Thyroid gland (tissue), 4 donors: ENCODE measurements at places on chromosomes 16 and 17. TPM values are rescaled to one million over a fixed set of nuclear protein-coding genes. Genes with fewer than 3 reads are reported as not detected.

- no peaks in the 10 kb centered on the region for H3K36me3 ChIP-seq
- DNase-seq = no peak
- H3K4me3 ChIP-seq = no peak overlapping the region
- H3K27me3 ChIP-seq = no peaks in the 10 kb centered on the region
- H3K4me1 ChIP-seq = no peaks in the 10 kb centered on the region
Observed at GRCh38 chr17:39581071-39581758, 26.5 kb downstream of the NEUROD2 start.

DNA sequence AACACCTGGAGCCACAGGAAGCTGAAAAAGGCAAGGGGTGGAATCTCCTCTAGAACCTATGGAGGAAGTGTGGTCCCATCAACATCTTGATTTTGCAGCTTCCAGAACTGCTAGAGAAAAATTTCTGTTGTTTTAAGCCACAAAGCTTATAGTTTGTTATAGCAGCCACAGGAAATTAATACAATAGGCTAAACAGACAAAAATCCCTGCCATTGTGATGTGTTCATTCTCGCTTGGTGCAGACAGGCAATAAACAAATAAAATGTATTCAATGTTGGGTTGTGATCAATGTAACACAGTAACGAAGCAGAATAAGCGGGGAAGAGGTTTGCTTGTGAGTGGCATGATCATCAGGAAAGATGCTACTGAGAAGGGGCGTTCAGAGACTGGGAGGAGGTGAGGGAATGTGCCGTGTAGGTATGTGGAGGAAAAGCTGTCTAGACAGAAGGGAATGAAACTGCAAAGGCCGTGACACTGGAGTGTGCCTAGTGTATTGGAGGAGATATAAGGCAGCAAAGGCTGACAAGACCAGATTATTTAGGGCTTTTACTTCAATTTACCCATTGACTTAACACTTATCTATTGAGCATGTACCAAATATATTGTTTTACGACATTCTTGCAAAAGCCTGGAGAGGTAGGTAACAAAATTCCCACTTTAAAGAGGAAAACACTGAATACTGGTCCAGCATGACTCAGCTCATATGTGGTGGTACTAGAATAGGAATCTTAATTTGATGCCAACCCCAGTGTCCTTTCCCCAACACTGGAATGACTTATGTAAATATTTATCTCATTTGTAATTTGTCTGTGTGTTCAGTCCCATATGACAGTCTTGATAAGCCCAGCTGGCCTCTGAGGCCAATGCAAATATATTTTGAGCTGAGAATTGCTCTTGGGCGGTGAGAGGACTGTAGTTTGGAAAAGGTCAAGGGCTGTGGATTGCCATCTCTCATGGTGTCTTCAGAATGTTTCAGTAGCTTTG lies 375.9 kb downstream of the CDH13 start:
- H3K4me1 ChIP-seq = peaks cover 10% of the 10 kb centered on the region
- H3K27ac ChIP-seq = no peak overlapping the region
- H3K27me3 ChIP-seq = no peaks in the 10 kb centered on the region
- no peak for DNase-seq
- H3K4me3 ChIP-seq = no peak overlapping the region
- H3K36me3 ChIP-seq = no peaks in the 10 kb centered on the region

TOP2A gene
- 2.4 TPM for total RNA-seq

- no peaks in the 10 kb centered on the region for H3K36me3 ChIP-seq
- H3K4me3 ChIP-seq = no peak overlapping the region
- no peak overlapping the region for H3K27ac ChIP-seq
- H3K27me3 ChIP-seq = no peaks in the 10 kb centered on the region
- no peaks in the 10 kb centered on the region for H3K4me1 ChIP-seq
Observed at GRCh38 chr17:6232732-6233101, 162.5 kb downstream of the WSCD1 start.

OR3A3 gene
- total RNA-seq = not detected

CRHR1 gene
- not detected for total RNA-seq

KRT222 gene
- total RNA-seq = 0.50 TPM

GRCh38 chr17:66492561-66493005 lies 190.2 kb downstream of the PRKCA start:
- DNase-seq = peak; percentile 52
- no peak overlapping the region for H3K4me3 ChIP-seq
- H3K27me3 ChIP-seq = no peaks in the 10 kb centered on the region
- no peak overlapping the region for H3K27ac ChIP-seq
- H3K36me3 ChIP-seq = no peaks in the 10 kb centered on the region

KCNJ18 gene
- not detected for total RNA-seq

DNA sequence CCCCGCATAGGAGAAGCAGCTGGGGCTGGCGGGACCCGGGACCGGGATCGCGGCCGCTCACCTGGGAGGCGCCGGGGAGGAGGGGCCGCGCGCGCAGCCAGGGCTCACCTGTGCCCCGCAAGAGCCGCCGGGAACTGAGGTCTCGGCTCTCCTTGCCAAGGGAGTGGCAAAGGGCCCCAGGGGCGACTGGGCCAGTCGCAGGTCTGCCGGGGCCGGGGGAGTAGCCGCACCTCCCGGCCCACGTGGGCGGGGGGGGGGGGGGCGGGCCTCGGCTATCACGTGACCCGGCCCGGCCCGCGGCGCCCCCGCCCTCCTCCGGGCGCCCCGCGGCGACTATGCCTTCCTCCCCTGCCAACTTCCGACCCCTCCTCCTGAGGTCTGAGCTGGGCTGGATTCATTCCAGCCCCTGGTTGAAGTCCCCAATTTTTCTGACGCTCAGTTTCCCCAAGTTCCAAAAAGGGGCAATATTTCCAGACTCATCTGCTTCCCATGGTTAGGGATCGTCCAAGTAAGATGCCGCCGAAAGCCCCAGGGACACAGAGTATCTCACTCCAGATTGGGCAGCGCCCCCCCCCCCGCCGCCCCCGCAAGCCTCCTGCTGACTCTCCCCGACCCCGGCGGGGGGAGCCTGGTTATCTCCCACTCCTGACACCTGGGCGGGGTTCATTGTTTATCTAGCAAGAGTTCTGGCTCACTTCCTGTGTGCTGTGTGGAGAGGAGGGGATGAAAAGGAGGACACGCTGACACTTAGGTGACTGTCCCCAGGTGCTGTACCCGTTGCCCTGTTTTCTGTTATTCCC lies at the start of gene TMC6:
TSS of gene TMC6 (minus strand) at position 205 of the 800 bp plus-strand sequence. CDS start 1,923 bp downstream, outside the sequence.
- peak; percentile 69 for DNase-seq
- H3K36me3 ChIP-seq = no peaks in the 10 kb centered on the region
- peak within 1 kb of the TSS; percentile 66 for H3K4me3 ChIP-seq

DNA sequence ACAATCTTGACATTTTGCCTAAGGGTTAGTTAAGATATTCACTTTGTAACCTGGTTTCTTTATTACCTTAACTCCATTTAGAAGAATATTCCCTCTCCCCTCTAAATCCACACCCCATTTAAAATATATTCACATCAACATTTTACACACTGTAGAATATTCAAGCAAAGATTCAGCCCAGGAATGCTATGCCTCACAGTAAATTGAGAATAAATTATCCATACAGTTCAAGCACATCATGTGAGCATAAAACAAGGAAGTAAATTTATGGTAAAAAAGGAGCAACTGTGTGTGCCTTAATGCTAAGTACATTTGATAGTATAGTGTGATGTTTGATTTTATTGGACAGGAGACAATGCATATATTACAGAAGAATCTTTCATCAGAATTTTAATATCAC lies 806.6 kb upstream of the KIF2B start:
- H3K36me3 ChIP-seq = no peaks in the 10 kb centered on the region
- no peak overlapping the region for H3K27ac ChIP-seq
- no peaks in the 10 kb centered on the region for H3K27me3 ChIP-seq
- DNase-seq = no peak
- no peak overlapping the region for H3K4me3 ChIP-seq
- no peaks in the 10 kb centered on the region for H3K4me1 ChIP-seq

- H3K27me3 ChIP-seq = no peaks in the 10 kb centered on the region
- H3K36me3 ChIP-seq = no peaks in the 10 kb centered on the region
- H3K4me1 ChIP-seq = no peaks in the 10 kb centered on the region
- H3K4me3 ChIP-seq = no peak overlapping the region
- H3K27ac ChIP-seq = no peak overlapping the region
Observed at GRCh38 chr17:6084311-6085161, 14.4 kb downstream of the WSCD1 start.

FTO gene
- 182 TPM for total RNA-seq

DNA sequence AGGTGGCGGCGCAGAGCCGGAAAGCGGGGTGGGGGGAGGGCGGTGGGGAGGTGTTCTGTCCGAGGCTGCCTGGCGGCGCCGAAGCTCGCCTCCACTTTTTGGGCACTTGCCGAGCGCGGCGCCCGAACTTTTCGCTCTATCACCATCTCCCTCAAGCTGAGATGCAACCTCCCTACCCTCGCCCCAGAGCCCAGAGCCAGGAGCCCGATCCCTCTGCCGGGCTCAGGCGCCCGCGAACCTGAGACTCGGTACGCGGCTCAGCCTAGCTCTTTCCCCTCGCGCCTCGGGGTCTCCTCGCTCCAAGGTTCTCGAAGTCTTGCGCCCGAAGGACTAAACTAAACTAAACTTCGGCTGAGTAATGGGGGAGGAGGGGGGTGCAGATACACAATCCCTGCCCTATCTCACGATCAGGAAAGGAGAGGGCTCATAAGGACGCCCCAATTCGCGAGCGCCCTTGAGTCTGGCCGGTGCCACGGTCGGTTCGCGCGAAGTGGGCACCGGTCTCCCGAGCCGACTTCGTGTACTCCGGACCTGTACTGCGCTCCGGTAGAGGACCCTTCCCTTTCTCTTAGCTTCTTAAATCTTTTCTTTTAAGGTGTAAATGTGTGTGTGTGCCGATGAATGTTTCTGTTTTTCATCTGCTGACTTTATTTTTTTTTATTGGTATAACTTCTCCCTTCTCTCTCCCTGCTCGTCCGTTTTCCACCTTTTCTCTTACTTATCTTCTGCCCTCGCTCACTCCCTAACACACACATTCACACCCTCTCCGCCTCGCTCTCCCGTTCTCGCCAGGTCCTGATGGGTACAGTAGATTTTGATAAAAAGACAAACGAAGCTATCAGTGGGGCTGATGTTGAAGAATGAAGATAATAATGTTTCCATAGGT lies 1.9 kb upstream of the SALL1 start:
- peaks cover 18% of the 10 kb centered on the region for H3K36me3 ChIP-seq
- peak; percentile 45 for DNase-seq

DNA sequence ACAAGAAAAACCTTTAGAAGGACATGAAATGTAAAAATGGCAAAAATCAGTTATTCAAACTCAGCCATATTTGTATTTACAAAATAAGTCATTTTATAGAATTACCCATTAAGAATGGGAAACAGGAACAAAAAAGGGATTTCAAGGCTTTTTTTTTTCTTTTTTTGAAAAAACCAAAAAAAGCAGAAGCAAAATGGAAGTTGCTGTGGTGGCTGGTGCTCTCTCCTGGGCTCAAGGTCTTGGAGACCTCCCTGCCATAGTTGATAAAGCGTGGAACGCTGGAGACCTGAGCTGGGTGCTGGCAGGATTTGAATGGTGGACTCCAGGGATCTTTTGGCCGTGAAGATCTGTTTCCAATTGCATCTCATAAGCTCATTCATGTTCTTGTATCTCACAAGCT lies 3.1 kb downstream of the PLCG2 start:
- H3K4me1 ChIP-seq = no peaks in the 10 kb centered on the region
- H3K27me3 ChIP-seq = no peaks in the 10 kb centered on the region
- DNase-seq = no peak
- no peak overlapping the region for H3K27ac ChIP-seq

- no peak for DNase-seq
- H3K4me3 ChIP-seq = no peak overlapping the region
- H3K4me1 ChIP-seq = no peaks in the 10 kb centered on the region
- no peaks in the 10 kb centered on the region for H3K27me3 ChIP-seq
Observed at GRCh38 chr17:37176723-37177122, 199.1 kb upstream of the C17orf78 start.

DNA sequence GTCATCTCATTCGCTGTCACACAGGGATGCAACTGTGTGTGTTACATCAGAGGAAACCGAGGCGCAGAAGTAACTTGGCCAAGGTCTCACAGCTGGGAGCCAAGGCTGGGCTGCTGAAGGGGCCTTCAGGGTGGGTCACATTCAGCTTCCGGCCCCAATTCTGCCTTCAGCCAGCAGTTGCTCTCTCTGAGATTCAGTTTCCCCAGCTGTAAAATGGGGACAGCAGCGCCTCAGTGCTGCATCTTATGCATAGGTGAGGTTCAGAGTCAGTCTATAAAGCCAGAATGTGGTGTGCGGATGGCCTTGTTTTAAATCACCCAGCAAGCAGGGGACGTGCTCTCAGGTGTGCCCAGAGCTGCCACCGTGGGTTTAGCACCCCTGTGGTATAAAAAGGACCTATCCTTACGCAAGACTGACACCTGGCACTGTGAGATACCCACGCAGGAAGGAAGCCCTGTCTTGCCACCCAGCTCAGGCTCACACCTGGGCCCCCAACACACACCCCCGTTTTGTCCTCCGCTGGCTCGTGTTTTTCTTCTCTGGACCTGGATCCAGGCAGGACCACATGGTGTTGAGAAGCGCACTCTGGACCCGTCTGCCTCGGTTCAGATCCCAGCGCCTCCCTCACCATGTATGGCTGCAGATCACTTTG lies 94.6 kb upstream of the GSE1 start:
- no peaks in the 10 kb centered on the region for H3K36me3 ChIP-seq
- H3K4me3 ChIP-seq = no peak overlapping the region
- H3K4me1 ChIP-seq = peaks cover 44% of the 10 kb centered on the region
- no peaks in the 10 kb centered on the region for H3K27me3 ChIP-seq
